ENCODE measurements at places on chromosomes 7 and 10. TPM values are rescaled to one million over a fixed set of nuclear protein-coding genes. Genes with fewer than 3 reads are reported as not detected.

DNA sequence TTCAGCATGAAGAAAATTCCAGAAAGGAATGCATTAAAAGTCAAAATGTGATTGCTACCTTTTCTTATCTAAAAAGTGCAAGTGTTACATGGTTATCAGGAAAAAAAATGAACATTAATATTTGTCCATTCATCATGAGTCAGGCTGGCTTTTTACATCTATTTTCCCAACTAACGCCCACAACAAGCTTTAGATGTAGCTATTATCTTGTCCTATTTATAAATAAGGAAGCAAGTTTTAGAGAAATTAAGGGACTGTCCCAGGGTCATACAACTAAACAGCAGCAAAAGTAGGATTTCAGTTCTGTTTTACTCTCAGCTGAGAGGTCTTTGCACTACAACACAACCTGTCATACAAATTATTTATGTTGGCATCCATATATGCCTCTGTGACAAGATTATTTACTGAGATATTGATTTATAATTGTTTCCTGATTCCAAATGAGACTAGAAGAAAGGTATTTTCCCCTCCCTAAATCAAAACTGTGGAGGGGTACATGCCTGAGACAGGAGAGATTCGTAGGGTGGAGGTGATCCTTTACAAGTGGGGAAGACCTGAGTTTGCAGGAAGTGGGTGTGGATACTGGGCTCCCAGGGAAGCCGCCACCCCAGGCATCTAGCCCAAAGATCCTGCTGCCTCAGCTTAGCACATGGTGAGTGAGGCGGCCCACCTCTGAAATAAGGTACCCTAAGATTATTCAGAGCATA lies 57.2 kb upstream of the ARID5B start:
- H3K36me3 ChIP-seq = no peaks in the 10 kb centered on the region
- DNase-seq = no peak
- H3K4me3 ChIP-seq = no peak overlapping the region
- H3K27ac ChIP-seq = no peak overlapping the region

GRCh38 chr7:122301858-122302760 lies 2.4 kb downstream of the FEZF1 start:
- H3K4me3 ChIP-seq = no peak overlapping the region
- no peaks in the 10 kb centered on the region for H3K36me3 ChIP-seq
- H3K4me1 ChIP-seq = no peaks in the 10 kb centered on the region
- H3K27me3 ChIP-seq = peaks cover 93% of the 10 kb centered on the region

DNA sequence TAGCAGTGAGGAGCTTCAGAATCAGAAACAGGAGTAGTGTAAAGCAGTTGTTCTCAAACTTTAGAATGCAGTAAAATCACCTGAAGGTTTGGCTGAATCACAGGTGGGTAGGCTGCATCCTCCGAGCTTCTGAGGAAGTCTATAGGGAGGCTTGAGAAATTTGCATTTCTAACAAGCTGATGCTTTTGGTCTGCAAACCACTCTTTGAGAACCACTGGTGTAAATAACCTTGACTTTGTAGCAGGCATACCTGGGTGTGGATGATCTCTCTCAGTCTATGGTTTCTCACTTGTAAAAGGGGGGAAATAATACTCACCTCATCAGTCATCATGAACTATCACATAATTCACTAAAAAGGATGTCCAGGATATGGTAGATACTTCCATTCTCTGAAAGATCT lies 118.1 kb downstream of the SRI start:
- no peak overlapping the region for H3K4me3 ChIP-seq
- no peaks in the 10 kb centered on the region for H3K27me3 ChIP-seq

DNA sequence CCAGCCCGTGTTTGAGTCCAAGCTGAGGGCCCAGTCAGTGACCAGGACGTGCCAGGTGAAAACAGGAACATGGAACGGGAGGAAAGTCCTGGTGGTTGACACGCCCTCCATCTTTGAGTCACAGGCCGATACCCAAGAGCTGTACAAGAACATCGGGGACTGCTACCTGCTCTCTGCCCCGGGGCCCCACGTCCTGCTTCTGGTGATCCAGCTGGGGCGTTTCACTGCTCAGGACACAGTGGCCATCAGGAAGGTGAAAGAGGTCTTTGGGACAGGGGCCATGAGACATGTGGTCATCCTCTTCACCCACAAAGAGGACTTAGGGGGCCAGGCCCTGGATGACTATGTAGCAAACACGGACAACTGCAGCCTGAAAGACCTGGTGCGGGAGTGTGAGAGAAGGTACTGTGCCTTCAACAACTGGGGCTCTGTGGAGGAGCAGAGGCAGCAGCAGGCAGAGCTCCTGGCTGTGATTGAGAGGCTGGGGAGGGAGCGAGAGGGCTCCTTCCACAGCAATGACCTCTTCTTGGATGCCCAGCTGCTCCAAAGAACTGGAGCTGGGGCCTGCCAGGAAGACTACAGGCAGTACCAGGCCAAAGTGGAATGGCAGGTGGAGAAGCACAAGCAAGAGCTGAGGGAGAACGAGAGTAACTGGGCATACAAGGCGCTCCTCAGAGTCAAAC lies 5.2 kb downstream of the GIMAP5 start:
- H3K27me3 ChIP-seq = no peaks in the 10 kb centered on the region
- peaks cover 23% of the 10 kb centered on the region for H3K4me1 ChIP-seq
- H3K27ac ChIP-seq = no peak overlapping the region

- H3K4me3 ChIP-seq = no peak overlapping the region
- no peak for DNase-seq
- H3K27ac ChIP-seq = no peak overlapping the region
- H3K27me3 ChIP-seq = no peaks in the 10 kb centered on the region
- no peaks in the 10 kb centered on the region for H3K4me1 ChIP-seq
These were observed 289.9 kb upstream of the LRGUK start for GRCh38 chr7:133837224-133837623.

GRCh38 chr7:131836733-131837132 lies 280.3 kb upstream of the PODXL start:
- H3K4me3 ChIP-seq = no peak overlapping the region
- DNase-seq = no peak
- H3K27ac ChIP-seq = no peak overlapping the region
- no peaks in the 10 kb centered on the region for H3K36me3 ChIP-seq
- H3K27me3 ChIP-seq = no peaks in the 10 kb centered on the region

GRCh38 chr10:78775891-78776290 lies 292.9 kb upstream of the ZMIZ1 start:
- H3K36me3 ChIP-seq = no peaks in the 10 kb centered on the region
- H3K27ac ChIP-seq = no peak overlapping the region
- no peaks in the 10 kb centered on the region for H3K4me1 ChIP-seq
- DNase-seq = no peak

- H3K4me3 ChIP-seq = no peak overlapping the region
- no peaks in the 10 kb centered on the region for H3K36me3 ChIP-seq
- no peak overlapping the region for H3K27ac ChIP-seq
- DNase-seq = no peak
- H3K27me3 ChIP-seq = no peaks in the 10 kb centered on the region
These were observed 34.3 kb downstream of the MYL10 start for GRCh38 chr7:101594790-101595189.

- H3K27me3 ChIP-seq = no peaks in the 10 kb centered on the region
- H3K4me1 ChIP-seq = no peaks in the 10 kb centered on the region
- H3K36me3 ChIP-seq = no peaks in the 10 kb centered on the region
- H3K4me3 ChIP-seq = no peak overlapping the region
- no peak for DNase-seq
- H3K27ac ChIP-seq = no peak overlapping the region
These were observed 111.7 kb upstream of the ZNF804B start for GRCh38 chr7:88647825-88648224.

DNA sequence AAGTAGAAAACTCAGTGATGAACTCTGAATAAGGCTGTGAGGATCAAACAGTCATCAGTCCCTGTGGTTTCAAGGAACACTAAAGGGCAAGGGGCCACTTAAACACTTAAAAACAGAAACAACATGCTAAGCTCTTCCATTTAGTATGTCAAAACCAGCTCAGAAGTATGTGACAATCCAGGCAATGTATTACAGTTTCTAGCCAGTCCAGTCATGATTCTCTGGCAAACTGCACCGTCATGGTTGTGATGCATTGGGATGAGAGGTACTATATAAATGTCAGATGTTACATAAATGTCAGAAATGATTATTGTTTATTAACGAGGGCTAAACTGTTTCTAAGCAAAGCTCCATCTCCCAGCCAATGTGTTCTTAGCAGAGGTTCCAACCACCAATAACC lies 4.7 kb upstream of the CREB5 start:
- H3K4me1 ChIP-seq = peaks cover 14% of the 10 kb centered on the region
- no peak for DNase-seq
- H3K4me3 ChIP-seq = no peak overlapping the region
- no peak overlapping the region for H3K27ac ChIP-seq

DNA sequence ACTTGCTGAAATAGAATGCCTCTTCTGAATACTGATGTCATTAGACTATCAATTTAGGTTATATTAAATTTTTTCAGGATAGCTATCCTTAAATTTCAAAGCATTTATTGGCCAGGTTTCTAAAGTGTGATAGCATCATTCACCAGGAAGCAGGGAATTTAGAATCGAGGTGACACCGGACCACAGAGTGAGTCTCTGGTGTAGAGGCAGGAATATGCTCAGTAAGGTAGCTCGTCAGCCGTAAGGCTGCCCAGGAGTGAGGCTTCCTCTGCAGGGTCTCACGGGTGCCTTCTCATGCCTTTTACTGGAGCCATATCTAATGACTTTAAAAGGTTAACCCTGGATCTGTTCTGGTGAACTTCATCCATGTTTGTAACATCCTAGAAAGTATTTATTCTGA lies 170.8 kb upstream of the KLF14 start:
- no peak for DNase-seq
- H3K27me3 ChIP-seq = no peaks in the 10 kb centered on the region
- H3K36me3 ChIP-seq = no peaks in the 10 kb centered on the region

DNA sequence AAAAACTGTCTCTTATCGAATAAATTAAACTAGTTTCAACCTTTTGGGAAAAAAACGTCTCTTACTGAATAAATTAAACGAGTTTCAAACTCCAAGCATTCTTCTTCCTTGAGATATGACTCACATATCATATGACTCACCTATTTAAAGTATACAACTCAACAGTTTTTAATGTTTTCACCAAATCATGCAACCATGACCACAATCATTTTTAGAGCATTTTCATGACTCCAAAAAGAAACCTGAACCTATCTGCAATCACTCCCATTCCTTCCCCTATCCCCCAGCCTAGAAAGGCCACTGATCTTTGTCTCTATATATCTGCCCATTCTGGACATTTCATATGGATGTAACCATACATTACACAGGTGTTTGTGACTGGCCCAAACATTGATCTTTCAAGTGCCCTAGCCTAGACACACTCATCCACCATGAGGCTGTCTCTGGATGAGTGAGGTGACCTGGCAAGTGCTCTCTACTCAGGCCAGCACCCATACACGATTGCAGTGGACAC lies 115.3 kb downstream of the PIP4K2A start:
- DNase-seq = no peak
- no peak overlapping the region for H3K27ac ChIP-seq
- H3K27me3 ChIP-seq = no peaks in the 10 kb centered on the region
- peaks cover 15% of the 10 kb centered on the region for H3K36me3 ChIP-seq
- H3K4me3 ChIP-seq = no peak overlapping the region

- no peak for DNase-seq
- H3K4me3 ChIP-seq = no peak overlapping the region
- no peaks in the 10 kb centered on the region for H3K4me1 ChIP-seq
- H3K27me3 ChIP-seq = no peaks in the 10 kb centered on the region
- no peaks in the 10 kb centered on the region for H3K36me3 ChIP-seq
These were observed 672.9 kb downstream of the MAGI2 start for GRCh38 chr7:78780560-78780959.

DNA sequence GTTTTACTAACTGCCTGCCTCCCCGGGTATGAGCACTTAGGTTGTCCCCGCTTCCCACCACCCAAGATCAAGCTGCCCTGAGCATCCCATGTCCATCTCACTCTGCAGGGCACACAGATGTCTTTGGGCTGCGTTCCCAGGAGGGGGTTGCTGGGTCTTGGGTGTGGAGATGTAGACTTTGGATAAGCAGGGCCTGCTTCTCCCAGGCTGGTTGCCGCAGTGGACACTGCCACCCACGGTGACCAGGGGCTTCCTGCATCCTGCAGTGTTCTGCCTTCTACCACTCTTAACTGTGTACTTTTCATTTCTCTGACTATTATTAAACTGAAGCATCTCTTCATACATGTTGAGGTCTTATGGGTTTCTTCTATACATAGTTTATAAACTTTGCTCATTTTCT lies 70.0 kb downstream of the DOCK1 start:
- H3K36me3 ChIP-seq = no peaks in the 10 kb centered on the region
- no peak overlapping the region for H3K4me3 ChIP-seq
- no peak for DNase-seq
- no peaks in the 10 kb centered on the region for H3K27me3 ChIP-seq

GRCh38 chr10:6346631-6347030 lies 143.9 kb downstream of the PFKFB3 start:
- no peak for DNase-seq
- no peaks in the 10 kb centered on the region for H3K27me3 ChIP-seq
- H3K36me3 ChIP-seq = no peaks in the 10 kb centered on the region
- H3K4me3 ChIP-seq = no peak overlapping the region

DNA sequence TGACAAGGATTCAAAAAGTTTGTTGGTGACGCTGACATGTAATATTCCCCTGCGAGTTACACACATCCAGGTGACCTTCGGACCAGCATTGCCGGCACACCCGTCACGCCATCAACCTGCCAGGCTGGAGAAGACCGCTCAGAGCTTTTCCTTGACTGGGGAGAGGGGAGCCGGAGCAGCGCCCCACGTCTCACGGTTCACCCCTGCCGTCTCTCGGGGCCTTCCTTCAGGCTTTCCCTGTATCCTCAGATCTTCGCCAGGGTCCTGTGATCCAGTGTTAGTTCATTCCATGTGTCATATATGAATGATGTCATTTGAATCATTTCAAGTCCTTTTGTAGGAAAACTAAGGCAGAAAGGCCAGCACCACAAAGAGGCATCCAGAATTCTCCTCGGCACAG lies 127.8 kb downstream of the MGMT start:
- H3K4me1 ChIP-seq = no peaks in the 10 kb centered on the region
- H3K27ac ChIP-seq = no peak overlapping the region
- DNase-seq = no peak

GRCh38 chr7:101666741-101667140 lies 37.6 kb upstream of the MYL10 start:
- H3K27me3 ChIP-seq = no peaks in the 10 kb centered on the region
- H3K4me1 ChIP-seq = no peaks in the 10 kb centered on the region
- DNase-seq = no peak
- no peaks in the 10 kb centered on the region for H3K36me3 ChIP-seq

GRCh38 chr10:71455035-71455434 lies 58.3 kb downstream of the CDH23 start:
- H3K4me1 ChIP-seq = no peaks in the 10 kb centered on the region
- H3K4me3 ChIP-seq = no peak overlapping the region
- no peaks in the 10 kb centered on the region for H3K36me3 ChIP-seq
- H3K27me3 ChIP-seq = no peaks in the 10 kb centered on the region

Gene ADGRA1
- total RNA-seq = not detected

Gene TMEM236
- 0.24 TPM for total RNA-seq

Gene FLNC
- total RNA-seq = 0.71 TPM

Gene ZFYVE27
- 13.8 TPM for total RNA-seq

Gene LRRD1
- total RNA-seq = 0.05 TPM

Gene ANKRD2
- 0.05 TPM for total RNA-seq

Gene CCDC172
- 0.05 TPM for total RNA-seq

Gene METTL27
- total RNA-seq = 2.2 TPM

Gene ELAPOR2
- total RNA-seq = 5.3 TPM

Gene RET
- 0.33 TPM for total RNA-seq

Data from thymus (tissue), 14 donors.